ENCODE measurements at places on chromosomes 12 and 14. TPM values are rescaled to one million over a fixed set of nuclear protein-coding genes. Genes with fewer than 3 reads are reported as not detected.

DNA sequence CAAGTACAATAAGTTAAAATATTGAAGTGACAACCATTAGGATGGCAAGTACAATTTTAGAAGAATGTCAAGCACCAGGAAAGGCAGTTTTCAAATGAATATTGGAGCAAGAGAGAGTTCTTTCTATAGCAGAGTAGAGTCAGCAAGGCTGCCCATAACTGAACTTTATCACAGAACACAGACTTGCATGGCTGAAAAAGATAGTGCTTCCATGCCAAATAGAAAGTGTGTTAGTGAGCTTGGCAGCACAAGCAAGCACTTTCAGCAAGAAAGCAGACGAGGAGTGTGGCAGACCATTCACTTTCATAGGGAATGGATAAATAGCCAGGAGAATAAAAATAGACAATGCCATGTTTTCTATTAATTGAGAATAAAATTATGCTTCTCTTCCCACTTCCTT lies 647.0 kb upstream of the MGAT4C start:
- DNase-seq = no peak
- no peaks in the 10 kb centered on the region for H3K27me3 ChIP-seq
- H3K4me1 ChIP-seq = no peaks in the 10 kb centered on the region

DNA sequence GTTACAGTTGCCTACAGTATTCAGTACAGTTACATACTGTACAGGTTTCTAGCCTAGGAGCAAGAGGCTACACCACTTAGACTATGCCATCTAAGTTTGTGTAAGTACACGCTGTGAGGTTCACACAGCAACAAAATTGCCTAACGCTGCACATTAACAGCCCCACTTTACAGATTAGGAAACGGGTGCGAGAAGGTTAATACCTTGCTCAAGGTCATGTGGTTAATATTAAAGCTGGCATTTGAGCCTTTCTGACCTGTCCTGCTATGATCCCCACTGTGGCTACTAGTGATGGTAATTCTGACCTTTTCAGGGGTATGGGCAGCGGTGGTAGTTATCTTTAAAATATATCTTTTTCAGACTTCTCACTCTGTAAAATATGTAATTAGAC lies 20.9 kb downstream of the ACVR1B start:
- peak overlapping the region; percentile 42 for H3K27ac ChIP-seq
- H3K36me3 ChIP-seq = peaks cover 24% of the 10 kb centered on the region
- H3K4me1 ChIP-seq = peaks cover 76% of the 10 kb centered on the region
- no peak overlapping the region for H3K4me3 ChIP-seq

- DNase-seq = no peak
- no peaks in the 10 kb centered on the region for H3K36me3 ChIP-seq
These were observed 100.7 kb downstream of the APAF1 start for GRCh38 chr12:98745578-98746391.

GNG2 gene
- 23.8 TPM for total RNA-seq

GRCh38 chr14:88043529-88044443 lies 38.9 kb downstream of the GPR65 start:
- no peaks in the 10 kb centered on the region for H3K27me3 ChIP-seq
- H3K4me1 ChIP-seq = peaks cover 4% of the 10 kb centered on the region
- H3K36me3 ChIP-seq = no peaks in the 10 kb centered on the region
- H3K27ac ChIP-seq = no peak overlapping the region

DNA sequence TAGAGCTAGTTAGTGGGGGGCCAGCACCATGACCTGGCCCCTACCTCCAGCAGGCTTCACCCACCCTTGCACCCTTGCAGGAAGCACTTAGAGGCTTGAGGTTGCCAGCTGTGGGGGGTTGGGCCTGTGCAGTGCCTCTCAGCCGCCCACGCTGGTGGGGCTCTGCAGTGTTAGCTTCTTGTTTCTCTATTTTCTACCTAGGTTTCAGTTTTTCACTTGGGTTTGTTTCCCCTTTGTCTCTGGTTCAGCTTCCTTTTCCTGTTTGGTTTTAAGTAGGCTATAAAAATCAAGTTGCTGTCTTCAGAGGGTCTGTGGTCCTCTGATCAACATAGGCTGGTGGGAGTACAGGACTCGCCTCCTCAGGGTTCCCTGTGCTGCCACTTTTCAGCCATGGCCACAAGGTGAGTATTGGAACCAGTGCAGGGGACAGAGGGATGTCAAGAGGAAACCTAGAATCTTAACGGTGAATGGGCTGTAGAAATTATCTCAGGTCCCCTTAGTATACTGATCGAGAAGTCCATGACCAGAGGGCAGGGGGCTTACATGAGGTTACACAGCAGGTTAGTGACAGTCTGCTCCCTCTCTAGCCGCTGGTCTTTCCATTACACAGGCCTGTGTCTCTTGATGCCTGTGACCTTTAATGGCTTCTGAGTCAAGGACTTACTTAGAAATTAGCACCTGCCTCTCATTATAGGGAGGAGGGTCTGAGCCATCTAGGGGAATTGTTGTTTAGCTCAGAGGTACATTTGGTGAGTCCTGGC lies at the start of gene EVL:
Gene EVL (plus strand): TSS at position 312 of the 761 bp plus-strand sequence. CDS start 79 bp downstream, at position 391.
- H3K4me1 ChIP-seq = peaks cover 39% of the 10 kb centered on the region
- H3K36me3 ChIP-seq = no peaks in the 10 kb centered on the region
- H3K27me3 ChIP-seq = no peaks in the 10 kb centered on the region
- peak within 1 kb of the TSS; percentile 77 for H3K27ac ChIP-seq

DNA sequence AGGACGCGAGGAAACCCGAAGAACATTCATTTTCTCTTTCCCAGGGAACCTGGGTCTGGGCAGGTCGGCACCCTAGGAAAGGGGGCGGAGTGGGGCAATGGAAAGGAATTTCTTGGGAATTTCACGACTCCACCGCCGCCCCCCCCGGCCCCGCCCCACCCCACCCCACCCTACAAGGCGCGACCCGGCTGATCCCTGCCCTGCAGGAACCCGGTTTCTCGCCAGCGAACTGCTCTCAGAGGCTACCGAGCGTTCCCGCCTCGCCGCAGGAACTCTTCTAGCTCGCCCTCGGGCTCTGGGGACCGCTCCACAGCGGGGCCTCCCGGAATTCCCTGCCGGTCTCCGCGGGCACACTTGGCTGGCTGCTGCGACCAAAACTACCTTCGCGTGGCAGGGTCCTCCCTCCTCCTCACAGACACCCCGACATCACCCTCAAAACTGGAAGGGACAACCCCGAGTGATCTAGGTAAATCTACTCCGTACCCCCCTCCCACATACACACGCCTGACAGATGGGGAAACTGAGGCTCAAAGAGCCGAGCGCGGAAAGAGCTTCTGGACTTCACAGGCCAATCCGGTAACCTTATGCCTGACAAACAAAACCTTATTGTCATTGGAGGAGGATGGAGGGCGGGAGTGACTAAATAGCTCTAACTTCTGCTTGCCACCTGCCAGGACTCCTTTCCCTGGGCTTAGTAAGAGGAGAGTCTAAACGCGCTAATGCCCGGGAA lies 785 bp upstream of the ACTN1 start:
- peak overlapping the region; percentile 94 for H3K27ac ChIP-seq
- peaks cover 36% of the 10 kb centered on the region for H3K4me1 ChIP-seq
- no peaks in the 10 kb centered on the region for H3K27me3 ChIP-seq
- peak; percentile 73 for DNase-seq
- H3K4me3 ChIP-seq = peak overlapping the region; percentile 94

- peaks cover 23% of the 10 kb centered on the region for H3K4me1 ChIP-seq
- no peak for DNase-seq
- H3K36me3 ChIP-seq = no peaks in the 10 kb centered on the region
- H3K4me3 ChIP-seq = peak overlapping the region; percentile 85
These were observed 853 bp downstream of the TTC9 start for GRCh38 chr14:70642303-70643235.

- peaks cover 10% of the 10 kb centered on the region for H3K27me3 ChIP-seq
- DNase-seq = no peak
- no peak overlapping the region for H3K27ac ChIP-seq
These were observed 19.9 kb downstream of the HRK start for GRCh38 chr12:116861320-116861719.

DNA sequence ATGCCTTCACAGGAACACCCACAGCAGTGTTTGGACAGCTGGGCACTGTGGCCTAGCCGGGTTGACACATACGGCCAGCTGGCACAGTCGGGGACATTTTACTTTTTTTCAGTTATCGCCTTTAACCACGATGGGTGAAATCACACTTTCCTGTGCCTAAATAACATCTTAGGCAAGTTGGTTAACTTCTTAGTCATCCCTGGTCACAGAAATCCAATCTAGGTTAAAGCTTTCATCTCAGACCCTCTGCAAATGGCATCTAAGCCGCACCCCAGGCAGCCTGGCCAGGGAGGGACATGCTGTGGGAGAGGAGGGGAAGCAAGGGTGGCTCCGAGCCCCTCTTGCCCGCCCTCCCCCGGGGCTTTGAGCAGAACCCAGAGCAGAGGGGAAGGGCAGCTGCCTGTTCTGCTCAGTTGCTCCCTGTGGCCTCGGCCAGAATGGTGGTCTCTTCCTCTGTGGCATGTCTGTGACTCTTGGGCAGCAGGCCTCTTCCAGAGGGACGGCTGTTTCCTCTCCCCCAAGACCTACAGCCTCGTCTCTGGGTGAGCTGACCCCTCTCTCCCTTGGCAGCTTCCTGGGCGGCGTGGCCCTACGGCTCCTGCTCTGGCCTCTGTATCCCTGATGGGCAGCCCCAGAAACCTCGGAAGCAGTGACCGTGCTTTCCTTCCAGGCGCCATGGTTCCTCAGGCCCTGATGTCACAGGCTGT lies 85.4 kb upstream of the DYNC1H1 start:
- peaks cover 34% of the 10 kb centered on the region for H3K4me1 ChIP-seq
- H3K27ac ChIP-seq = peak overlapping the region; percentile 31
- H3K4me3 ChIP-seq = no peak overlapping the region
- no peak for DNase-seq
- no peaks in the 10 kb centered on the region for H3K27me3 ChIP-seq
- H3K36me3 ChIP-seq = peaks cover 41% of the 10 kb centered on the region

GRCh38 chr12:29159661-29160060 lies 10.6 kb downstream of the FAR2 start:
- H3K4me1 ChIP-seq = peaks cover 41% of the 10 kb centered on the region
- no peaks in the 10 kb centered on the region for H3K27me3 ChIP-seq
- no peak overlapping the region for H3K27ac ChIP-seq
- H3K4me3 ChIP-seq = no peak overlapping the region
- DNase-seq = no peak

MYO1H gene
- total RNA-seq = 0.30 TPM

DNA sequence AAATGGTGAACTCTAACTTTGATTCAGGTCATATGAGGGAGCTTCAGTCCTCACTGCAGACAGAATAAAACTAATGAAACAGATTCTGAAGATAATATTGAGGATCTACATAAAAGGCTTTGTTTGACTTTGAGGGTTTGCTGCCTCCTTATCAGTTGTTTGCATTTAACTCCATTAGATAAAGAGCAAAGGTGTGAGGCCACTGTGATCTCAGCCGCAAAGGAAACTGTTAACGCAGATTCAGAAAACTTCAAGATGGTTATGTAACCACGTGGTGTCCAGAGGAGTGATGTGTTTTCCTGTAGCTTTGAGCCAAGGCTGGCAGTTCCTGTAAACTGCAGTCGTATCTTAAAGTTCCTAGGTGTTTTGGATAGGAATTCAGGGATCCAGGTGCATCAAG lies 67.8 kb downstream of the METTL25 start:
- H3K36me3 ChIP-seq = no peaks in the 10 kb centered on the region
- H3K27ac ChIP-seq = no peak overlapping the region
- DNase-seq = no peak
- H3K27me3 ChIP-seq = no peaks in the 10 kb centered on the region
- no peaks in the 10 kb centered on the region for H3K4me1 ChIP-seq
- no peak overlapping the region for H3K4me3 ChIP-seq

DNA sequence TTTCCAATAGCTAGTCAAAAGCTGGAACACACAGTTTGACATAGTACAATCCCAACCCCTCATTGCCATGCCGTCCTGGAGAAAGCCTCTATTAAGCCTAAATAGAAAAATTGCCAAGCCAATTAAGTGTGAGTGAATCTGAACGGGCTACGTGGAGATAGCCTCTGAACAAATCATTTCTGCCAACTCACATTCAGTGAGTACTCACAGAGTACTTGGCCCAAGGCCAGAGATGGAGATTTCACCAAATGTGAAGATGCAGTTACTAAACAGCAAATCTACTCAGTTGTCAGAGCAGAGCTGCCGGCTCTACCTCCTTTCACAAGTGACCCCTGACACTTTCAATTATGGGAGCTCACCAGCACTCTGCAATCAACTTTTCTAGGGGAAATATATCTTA lies 350.0 kb downstream of the GALC start:
- no peak overlapping the region for H3K27ac ChIP-seq
- H3K4me1 ChIP-seq = no peaks in the 10 kb centered on the region
- DNase-seq = no peak
- no peaks in the 10 kb centered on the region for H3K36me3 ChIP-seq

DNA sequence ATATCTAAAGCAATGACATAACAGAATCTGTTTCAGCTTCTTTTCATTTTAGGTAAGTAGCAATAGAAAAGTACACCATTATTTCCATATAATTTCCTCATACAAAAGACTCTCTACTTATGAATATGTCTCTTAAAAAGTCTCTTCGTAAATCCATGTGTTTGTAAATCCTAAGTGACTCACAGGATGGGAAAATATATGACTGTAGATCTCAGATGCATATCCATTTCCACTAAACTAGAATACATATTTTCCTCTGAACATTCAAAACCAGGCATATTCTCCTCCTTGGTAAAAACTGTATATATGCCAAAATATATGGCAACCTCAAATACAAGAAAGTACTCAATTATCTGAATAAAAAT lies 93.6 kb downstream of the TXNDC16 start:
- no peak overlapping the region for H3K4me3 ChIP-seq
- H3K27ac ChIP-seq = no peak overlapping the region
- H3K4me1 ChIP-seq = no peaks in the 10 kb centered on the region
- no peaks in the 10 kb centered on the region for H3K36me3 ChIP-seq
- no peaks in the 10 kb centered on the region for H3K27me3 ChIP-seq

ITFG2 gene
- total RNA-seq = 43.8 TPM

DNA sequence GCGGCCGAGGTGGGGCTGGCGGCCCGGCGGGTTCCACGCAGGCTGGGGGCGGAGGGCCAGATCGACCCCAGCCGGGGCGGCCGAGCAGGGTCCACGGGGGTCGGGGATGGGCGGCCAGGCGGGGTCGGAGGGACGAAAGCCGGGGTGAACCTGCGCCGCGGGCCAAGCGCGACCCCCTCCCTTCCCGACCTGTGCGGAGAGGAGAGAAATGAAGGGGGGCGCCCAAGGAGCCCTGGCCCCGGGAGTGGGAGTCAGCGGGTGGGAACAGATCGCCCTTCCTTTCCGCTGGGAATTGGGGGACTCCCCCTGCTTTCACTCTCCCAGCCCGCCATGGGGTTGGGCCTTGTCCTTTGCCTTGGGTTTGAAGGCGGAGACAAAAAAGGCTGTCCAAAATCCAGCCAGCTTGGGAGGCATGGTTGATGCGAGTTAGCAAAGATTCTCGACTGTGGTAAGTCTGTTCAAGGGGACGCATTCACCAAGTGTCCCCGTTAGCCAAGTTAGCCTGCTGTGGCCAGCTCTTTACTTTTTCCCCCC lies 559 bp upstream of the CKAP4 start:
- peak; percentile 63 for DNase-seq
- H3K4me1 ChIP-seq = peaks cover 49% of the 10 kb centered on the region
- H3K27ac ChIP-seq = peak overlapping the region; percentile 98
- H3K4me3 ChIP-seq = peak overlapping the region; percentile 87
- no peaks in the 10 kb centered on the region for H3K36me3 ChIP-seq
- H3K27me3 ChIP-seq = no peaks in the 10 kb centered on the region

- H3K4me1 ChIP-seq = no peaks in the 10 kb centered on the region
- no peak overlapping the region for H3K27ac ChIP-seq
- H3K36me3 ChIP-seq = no peaks in the 10 kb centered on the region
- DNase-seq = no peak
These were observed 74.9 kb downstream of the TBK1 start for GRCh38 chr12:64526859-64527258.
